ENCODE measurements at places on chromosomes 4 and X.

DNA sequence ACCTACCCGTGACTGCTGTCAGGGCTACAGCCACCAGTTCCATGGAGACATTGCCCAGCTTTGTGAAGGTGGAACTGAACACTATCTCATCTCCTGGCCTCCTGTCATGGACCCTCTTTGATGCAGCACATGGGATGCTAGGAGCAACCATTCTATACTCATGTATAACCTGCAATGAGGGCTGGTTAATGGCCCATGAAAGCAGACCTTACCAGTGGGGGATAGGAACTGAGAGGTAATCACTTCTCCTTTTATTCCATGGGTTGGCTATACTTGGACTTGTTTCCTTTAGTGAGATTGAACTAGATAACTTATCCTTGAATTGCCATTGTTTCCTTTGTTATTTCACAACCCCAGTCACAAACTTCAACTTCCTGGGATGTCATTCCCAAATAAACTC, 310.6 kb downstream of the BMPR1B start:
- DNase-seq, result no peak

GRCh38 chrX:11375614-11376119, 82.5 kb downstream of the AMELX start:
- DNase-seq, result no peak

- no peak for DNase-seq
Measured at GRCh38 chr4:74437866-74438265, 7.1 kb upstream of the AREG start.

GRCh38 chr4:135204311-135204710, 1002.7 kb upstream of the PABPC4L start:
- no peak for DNase-seq

- DNase-seq, result no peak
Measured at GRCh38 chr4:138092060-138092459, 150.1 kb downstream of the SLC7A11 start.

GRCh38 chr4:40395166-40395900, 60.2 kb downstream of the CHRNA9 start:
- no peak for DNase-seq

GRCh38 chrX:23885803-23886202, 21.9 kb downstream of the APOO start:
- DNase-seq, result no peak

GRCh38 chrX:69538321-69538876, 34.3 kb downstream of the NALF2 start:
- no peak for DNase-seq

- no peak for DNase-seq
Measured at GRCh38 chr4:37540486-37540885, 145.7 kb downstream of the RELL1 start.

DNA sequence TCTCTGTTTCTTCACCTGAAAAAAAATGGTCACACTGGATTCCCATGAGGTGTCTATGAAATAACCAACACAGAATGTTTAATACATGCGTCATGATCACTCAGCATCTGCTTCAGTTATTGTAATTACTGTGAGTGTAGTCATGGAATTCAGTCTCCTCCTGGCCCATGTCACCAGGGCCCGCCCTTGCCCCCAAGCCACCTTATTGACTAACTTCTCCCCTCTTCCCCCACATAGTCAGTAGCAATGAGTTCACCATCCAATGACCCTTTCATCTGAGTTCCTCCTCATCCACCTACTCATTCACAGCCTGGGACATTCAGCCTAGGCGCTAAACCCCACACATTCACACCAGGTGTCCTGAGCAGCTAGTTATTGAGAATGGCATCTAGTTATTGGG, 15.6 kb downstream of the PNMA6F start:
- no peak for DNase-seq

- no peak for DNase-seq
Measured at GRCh38 chrX:13376857-13377549, 57.1 kb upstream of the ATXN3L start.

- DNase-seq, result no peak
Measured at GRCh38 chr4:37631551-37631950, 54.6 kb downstream of the RELL1 start.

GRCh38 chr4:62460329-62460728, 1260.2 kb downstream of the ADGRL3 start:
- DNase-seq, result no peak

- DNase-seq, result no peak
Measured at GRCh38 chr4:88043001-88043400, 35.6 kb downstream of the PKD2 start.

DNA sequence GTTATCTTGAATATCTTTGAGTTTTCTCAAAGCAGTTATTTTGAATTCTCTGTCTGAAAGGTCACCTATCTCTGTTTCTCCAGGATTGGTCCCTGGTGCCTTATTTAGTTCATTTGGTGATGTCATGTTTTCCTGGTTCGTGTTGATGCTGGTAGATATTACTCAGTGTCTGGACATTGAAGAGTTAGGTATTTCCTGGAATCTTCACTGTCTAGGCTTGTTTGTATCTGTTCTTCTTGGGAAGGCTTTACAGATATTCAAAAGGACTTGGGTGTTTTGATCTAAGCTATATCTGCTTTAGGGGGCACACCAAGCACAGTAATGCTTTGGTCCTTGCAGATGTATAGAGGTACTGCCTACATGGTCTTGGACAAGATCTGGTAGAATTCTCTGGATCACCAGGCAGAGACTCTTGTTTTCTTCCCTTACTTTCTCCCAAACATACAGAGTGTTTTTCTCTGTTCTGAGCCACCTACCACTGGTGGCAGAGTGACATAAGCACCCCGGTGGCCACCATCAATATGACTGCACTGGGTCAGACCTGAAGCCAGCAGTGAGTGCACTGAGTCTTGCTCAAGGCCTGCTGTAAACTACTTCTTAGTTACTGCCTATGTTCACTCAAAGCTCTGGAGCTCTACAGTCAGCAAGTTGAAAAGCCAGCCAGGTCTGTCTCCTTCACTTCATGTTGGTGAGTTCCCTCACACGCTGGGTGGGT, 193.5 kb upstream of the AMOT start:
- no peak for DNase-seq

DNA sequence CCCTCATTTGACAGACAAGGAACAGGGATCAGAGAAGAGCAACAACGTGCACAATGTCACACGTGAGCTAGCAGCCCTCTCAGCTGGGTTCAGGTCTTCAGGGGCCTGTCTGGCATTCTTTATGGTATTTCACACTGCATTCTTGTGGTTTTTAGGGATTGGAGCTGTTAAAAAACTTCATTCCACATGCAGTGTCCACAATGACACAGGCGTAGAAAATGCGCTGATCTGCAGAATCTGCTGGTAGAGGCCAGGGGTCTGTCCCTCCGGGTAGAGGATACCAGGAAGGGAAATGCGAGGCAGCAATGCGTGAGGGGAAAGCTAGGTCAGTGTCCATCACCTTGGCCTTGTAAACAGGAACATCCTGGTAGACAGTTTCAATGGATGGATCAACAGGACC, 36.6 kb downstream of the MAP7D3 start:
- peak; percentile 80 for DNase-seq

DNA sequence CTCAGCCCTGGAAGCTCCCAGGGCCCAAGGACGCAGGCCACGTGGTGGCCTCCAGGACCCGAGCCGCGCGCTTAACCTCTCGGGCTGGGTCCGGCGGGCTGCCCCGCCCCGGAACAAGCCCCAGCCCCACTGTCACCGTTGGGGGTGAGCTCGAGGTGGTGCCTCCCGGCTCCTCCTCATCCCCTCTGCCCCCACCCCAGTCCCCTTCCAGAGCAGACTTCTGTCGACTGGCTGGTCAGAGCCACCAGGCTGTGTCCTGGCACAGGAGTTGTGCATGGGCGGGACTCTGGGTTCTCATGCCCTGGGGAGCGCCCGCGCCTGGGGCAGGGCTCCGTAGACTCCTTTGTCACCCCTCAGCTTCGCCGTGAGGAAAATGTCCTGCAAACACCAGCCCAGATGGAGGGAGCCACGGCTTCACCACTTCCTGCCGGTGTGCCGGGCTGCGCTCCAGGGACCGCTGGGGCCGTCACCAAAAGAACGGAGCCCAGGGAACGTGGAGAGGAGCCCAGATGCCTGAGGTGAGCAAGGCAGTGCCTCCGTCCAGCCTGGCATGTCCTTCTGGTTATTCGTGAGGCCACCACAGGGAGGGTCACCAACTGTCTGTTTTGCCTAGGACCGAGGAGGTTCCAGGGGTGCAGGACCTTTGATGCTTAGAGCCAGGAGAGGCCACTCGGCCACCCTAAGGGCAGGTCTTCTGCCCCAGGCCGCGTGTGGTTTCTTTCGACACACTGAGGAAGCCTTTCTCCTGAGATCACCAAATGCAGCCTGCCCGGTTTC, 7.1 kb upstream of the RGS12 start:
- DNase-seq, result no peak

DNA sequence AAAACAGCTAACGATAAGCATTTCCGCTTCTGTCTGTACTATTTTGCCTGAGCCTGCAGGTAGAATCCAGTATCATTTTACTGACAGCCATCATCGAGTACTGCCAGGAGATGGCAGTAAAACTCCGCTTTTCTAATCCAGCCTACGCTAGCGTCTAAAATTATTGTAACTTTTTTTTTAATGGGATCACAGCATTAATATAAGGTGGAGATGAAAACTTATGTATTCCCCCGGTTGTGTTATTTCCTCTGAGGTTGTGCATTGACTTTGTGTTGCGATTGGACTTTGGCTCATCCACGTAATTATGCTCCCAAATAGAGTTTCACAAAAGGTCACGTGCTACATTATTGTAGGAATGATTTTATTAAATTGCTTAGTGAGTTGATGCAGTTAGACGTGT, 248.1 kb downstream of the C4orf33 start:
- no peak for DNase-seq

GRCh38 chr4:86096373-86096772, 263.5 kb downstream of the MAPK10 start:
- DNase-seq, result no peak

DNA sequence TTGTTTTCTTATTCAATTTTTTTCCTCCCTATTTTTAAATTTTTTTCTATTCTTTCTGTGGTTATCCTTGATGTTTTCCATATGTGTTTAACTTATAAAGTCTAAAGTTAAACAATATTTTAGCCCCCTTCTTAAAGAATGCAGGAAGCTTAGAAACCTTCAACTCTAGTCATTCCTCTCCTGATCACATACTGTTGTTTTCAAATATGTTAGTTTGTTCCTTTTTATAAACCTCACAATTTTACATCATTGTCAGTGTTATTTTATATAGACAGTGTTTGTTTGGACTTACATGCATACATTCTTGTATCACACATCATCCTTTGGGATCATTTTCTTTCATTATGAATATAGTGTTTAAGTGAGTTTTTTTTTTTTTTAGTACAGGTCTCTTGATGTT, 31.6 kb downstream of the KANTR start:
- DNase-seq, result no peak

DNA sequence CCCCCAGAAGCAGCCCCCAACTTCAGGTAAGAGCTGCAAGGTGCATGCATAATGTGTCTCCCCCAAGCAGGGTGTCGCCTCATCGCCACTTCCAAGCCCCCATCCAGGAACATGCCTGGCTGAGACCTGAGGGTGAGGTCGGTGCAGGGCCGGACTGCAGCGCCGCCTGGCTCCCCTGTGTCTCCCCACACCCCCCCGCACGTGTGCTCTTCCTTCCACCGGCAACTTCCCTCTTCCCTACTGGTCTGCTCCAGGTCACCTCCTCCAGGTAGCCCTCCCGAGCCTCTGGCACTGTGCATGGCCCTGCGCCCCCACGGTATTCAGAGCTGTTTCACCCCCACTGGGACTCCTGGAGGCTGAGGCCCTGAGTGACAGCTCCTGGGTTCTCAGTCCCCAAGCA, 2.2 kb upstream of the BGN start:
- DNase-seq, result no peak

- no peak for DNase-seq
Measured at GRCh38 chrX:16267431-16267830, 100.2 kb downstream of the MAGEB17 start.

DNA sequence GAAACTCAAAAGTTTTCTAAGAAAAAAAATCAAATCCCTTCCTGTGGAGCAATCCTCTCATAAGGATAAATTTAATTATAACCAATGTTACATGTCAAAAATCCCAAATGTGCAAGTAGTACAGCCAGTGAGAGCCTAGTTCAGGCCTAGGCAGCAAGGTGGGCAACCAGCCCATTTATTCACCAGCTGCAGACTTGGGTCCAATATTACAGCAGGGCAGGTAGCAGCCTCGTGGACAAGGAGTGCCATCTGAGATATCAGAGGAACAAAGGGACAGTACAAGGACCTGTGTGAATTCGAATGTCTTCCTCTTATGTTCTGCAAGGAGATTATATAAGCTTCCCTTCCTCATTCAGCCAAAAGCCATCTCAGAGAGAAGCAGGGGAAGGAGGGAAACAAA, 6.6 kb downstream of the HELQ start:
- DNase-seq, result no peak

All from vagina (tissue), 2 donors.